HFFc6 (cell line): ENCODE measurements at places on chromosomes 4 and X.
A peak's percentile ranks its signal among the peaks of the same experiment; 100 is the strongest.

GRCh38 chr4:139675651-139676050, 10.0 kb downstream of the MGST2 start:
- no peak for DNase-seq

GRCh38 chrX:10828036-10828435, 207.7 kb upstream of the MID1 start:
- DNase-seq: no peak

DNA sequence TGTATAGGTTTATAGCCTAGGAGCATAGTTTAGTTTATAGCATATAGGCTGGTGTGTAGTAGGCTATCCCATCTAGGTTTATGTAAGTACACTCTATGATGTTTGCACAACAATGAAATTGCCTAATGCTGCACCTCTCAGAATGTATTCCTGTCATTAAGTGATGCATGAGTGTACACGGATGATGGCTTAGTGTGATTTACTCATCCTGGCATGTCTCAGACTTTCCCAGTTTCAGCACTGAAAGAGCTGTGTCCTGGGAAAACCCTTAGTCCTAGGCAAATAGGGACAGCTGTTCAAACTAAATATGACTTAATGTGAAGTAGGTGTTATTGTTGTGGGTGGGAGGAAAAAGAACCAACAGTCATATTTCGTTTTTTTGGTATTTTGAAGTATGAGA, 264.9 kb upstream of the MAGEB18 start:
- no peak for DNase-seq

DNA sequence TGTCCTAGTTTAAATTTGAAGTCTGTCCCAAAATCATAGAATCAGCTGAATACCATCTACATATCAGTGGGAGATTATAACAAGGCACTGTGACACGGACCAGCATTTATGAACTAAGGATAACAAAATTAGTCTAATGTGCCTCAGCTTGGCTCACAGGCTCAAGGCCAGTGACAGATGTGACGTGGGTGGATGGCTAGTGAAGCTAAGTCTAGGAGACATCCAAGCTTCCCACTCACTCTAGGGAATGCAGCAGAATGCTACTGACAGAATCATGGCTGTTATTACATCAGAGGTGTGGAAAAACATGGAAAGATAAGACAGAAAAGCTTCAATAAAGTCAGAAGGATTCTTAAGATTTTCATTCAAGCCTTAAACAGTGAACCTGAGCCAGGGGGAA, 329.9 kb downstream of the NAF1 start:
- no peak for DNase-seq

DNA sequence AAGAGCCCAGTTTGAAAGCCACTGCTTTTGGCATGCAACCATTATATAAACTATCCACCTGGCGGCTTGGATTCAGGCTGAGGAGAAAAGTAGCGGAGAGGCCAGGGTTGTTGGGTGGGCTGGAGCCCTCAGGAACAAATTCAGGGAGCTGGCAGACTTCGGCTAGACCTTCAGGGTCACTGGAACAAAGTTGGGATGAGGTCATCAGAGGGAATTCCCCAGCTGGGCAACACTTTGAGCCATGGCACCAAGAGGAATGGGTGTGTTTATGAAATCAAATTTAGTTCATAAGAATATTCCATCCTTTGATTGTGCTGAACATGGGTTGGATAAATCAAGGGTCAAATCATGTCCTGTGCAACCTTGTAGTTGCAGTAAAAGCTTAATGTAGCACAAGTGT, 22.0 kb downstream of the MTMR1 start:
- no peak for DNase-seq

DNA sequence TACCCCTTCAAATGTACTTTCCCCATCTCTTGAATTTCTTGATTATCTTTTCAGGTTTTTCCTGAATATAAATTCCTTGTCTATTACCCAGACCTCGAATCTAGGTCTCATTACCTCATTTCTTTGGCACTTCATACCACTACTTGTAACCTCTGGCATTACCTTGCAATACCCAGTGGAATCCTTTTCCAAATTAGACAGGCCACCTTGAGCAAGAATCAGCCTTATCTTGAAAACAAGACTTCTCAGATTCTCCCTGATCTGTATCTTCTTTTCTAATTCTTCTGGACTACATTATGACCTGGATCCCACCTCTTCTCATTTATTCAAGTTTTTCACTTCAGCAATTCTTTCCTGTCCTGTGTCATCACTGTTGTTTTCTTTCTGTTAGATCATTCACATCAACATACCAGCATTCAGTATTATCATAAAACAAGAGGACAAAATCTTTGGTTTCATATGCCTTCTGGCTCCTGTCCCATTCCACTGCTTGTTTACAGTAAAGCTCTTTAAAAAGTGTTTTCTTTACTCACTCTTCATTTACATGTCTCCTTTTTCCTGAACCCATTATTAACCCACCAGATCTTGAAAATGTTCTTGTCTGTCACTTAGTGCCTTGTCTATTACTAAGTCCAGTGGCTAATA, 275.6 kb upstream of the HS3ST1 start:
- DNase-seq: no peak

DNA sequence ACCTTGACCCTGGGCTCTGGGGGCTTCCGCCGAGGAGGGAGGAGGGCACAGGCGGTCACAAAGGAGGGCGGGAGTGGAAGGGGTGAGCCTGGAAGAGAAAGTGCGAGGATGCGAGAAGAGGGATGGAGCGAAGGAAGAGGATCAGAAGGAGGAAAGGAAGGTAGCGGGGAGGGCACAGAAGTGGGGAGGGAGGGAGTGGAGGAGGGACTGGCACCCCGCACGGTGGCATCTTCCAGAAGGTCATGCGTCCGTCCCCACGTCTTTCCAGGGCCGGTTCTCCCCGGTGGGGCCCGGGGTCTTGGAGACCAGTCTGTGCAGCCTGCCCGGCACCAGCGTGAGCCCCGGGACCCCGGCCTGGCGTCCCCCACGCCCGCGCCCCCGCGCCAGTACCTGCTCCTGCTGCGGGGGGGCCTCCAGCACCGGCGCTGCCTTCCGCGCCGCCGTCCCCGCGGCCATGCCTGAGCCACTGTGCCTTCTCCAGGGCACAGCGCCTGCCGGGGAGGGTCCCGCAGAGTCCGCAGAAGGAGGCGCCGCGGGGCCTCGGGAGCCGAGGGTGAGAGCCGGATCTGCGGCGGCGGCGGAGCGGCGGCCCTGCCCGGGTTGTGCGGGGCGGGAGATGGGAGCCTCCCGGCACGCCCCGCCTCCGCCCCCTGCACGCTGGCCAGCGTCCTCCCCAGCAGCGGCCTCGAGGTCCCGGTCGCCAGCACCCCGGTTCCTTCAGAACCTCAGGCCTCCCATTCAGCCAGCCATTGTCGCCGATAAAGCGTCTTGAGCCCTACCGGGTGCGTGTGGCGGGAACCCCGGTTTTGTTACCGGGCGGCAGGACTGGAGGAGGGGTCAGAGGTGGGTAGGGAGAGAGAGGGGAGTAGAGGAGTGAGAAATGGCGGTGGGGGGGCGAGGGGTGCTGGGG, at the start of gene RNF175:
RNF175 (minus strand) TSS at position 618 of the 910 bp plus-strand sequence; CDS start at position 456, 162 bp downstream.
- no peak for DNase-seq

- DNase-seq: no peak
These were observed 14.6 kb downstream of the CLCN3 start for GRCh38 chr4:169634975-169635374.

DNA sequence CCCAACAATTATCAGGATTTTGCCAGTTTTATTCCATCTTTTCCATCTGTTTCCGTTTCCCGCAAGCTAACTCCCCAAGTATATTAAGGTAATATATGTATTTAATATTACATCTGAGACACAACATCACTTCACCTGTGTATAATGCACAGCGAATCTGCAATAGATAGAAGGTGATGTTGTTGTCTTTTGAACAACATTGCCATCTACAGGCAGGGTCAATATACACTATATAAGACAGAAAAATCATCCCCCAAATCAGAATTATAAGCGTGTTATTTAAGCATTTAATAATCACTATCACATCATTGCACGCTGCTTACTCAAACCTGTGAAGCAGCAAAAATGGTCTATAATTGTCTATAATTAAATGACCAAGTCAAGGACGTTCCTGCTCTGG, 1115.5 kb downstream of the NLGN4X start:
- DNase-seq: no peak

GRCh38 chrX:78104447-78105176, 564 bp downstream of the PGK1 start:
- DNase-seq: peak; percentile 13

DNA sequence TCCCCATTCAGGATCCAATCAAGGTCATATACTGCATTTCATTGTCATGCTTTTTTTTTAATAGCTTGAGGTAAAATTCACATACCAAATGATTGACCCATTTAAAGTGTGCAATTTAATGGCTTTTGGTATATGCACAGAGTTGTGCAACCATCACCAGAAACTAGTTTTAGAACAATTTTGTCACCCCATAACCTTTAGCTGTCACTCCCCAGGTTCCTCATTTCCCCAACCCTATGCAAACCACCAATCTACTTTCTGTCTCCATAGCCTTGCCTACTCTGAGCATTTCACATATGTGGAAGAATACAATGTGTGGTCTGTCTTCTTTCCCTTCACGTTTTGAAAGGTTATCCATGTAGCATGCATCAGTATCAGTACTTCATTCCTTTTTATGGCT, 1.4 kb upstream of the SMAD1 start:
- no peak for DNase-seq

- DNase-seq: peak; percentile 41
These were observed 12.6 kb downstream of the CA5B start for GRCh38 chrX:15750611-15751154.

DNA sequence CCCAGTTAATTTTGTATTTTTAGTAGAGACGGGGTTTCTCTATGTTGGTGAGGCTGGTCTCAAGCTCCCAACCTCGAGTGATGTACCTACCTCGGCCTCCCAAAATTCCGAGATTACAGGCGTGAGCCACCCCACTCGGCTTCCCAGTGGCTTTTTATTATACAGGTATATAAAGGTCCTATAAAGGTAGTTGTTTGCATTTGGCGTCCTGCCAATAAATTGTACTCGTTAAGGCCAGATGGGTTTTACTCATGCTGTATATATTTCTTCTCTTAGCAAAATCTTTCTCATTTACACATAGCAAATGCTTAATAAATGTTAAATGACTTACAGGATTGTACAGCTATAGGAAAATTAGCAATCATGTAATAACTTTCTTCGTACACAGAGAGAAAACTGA, 6.9 kb downstream of the SHROOM3 start:
- DNase-seq: no peak

GRCh38 chrX:63400340-63400739, 49.2 kb upstream of the SPIN4 start:
- no peak for DNase-seq

- DNase-seq: peak; percentile 95
These were observed 128.2 kb downstream of the C4orf51 start for GRCh38 chr4:145808021-145808650.

GRCh38 chr4:154927126-154927680, 146.1 kb downstream of the RBM46 start:
- DNase-seq: no peak

DNA sequence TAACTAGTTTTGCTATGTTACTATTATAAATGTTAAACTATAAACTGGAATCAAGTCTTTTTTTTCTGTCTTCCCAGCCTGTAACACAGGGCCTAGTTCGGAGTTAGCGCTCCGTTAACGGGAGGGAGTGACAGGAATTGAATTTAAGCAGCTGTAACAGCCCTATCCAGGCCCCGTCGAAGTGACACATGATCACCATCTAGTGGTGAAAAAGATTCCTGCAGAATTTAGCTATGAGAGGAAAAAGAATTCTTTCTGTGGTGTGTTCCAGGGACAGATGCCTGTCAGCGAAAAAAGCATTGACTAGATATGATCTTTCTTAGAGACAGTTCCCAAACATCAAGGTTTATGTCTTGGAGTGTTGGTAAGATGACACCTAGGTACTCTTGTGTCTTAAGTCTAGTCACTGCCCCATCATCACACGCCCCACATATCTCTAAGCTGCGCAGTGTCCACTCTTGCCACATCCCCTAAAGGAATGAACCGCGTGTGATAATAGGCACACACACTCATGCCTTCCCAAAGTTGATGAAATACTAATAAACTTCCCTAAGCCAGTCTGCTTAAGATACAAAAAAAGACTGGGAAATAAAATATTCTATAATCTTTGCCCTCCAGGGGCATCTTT, 2.1 kb downstream of the GAB3 start:
- DNase-seq: peak; percentile 24

DNA sequence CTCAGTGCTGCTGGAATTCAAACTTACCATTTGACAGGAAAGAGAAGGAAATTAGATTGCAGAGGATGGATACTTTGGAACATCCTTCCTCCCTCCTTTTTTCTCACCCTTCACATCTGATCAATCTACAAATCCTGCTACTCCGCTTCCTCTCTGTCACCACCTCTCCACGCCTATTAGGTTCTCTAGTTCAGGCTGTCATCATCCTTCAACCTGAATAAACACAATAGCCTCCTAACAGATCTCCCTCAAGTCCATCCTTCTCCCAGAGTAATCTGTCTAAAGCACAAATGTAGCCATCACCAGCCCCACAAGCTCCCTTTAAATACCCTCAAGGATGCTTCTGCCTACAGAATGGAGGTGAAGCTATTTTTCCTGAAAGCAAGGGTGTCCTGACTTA, 20.0 kb upstream of the SLAIN2 start:
- DNase-seq: no peak

DNA sequence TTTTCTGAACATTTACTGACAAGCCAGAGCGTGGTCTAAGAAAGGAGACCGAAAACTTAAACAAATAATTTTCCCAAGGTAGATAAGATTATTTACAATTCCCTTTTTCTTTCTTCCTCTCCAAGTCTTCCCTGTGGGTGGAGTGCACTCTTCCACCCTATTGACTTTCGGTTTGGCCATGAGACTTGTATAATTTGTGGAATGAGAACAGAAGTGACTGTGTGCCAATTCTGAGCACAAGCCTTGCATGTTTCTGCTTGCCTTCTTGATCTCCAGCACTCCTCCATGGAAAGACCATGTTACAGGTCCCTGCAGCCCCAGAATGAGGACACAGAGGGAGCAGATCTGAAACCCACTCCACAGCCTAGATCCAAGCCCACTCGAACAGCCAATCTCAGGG, 150.0 kb upstream of the HPGD start:
- no peak for DNase-seq

DNA sequence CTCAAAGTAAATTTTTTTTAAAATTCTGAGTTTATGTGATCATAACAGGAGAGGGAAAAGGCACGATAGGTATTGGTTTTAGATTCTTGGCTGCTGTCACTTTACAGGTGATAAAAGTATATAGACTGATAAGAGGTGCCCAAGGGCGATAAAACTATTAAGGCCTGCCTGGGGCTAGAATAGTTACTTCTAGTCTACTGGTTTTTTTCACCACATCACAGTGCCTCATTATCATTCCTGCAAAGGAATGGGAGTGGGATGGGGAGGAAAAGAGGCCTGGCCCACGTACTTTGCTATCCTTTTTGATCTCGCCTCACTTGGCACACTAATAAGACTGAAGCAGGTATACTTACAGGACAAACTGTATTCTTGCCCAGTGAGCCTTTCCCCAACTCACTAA, 46.6 kb downstream of the CXorf58 start:
- no peak for DNase-seq
